ENCODE measurements at places on chromosomes 7 and 10.

GRCh38 chr10:63707254-63707910 is 186.2 kb downstream of the REEP3 start:
- peak; percentile 49 for DNase-seq

- peak; percentile 57 for DNase-seq
These were observed 12.7 kb upstream of the AKR1B10 start for GRCh38 chr7:134514663-134515062.

DNA sequence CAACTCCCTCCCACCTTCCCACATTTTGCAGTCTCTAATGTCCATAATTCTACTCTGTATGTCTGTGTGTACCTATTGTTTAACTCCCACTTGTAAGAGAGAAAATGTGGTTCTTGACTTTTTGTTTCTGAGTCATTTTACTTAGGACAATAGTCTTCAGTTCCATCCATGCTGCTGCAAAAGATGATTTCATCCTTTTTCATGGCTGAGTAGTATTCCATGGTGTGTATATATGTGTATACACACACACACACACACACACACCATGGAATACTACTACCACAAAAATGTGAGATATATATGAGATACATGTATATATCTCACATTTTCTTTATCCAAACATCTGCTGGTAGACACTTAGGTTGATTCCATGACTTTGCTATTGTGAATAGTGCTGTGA is 182.1 kb upstream of the GALNT17 start:
- no peak for DNase-seq

GRCh38 chr10:17588420-17588819 is 28.8 kb downstream of the HACD1 start:
- DNase-seq = no peak

DNA sequence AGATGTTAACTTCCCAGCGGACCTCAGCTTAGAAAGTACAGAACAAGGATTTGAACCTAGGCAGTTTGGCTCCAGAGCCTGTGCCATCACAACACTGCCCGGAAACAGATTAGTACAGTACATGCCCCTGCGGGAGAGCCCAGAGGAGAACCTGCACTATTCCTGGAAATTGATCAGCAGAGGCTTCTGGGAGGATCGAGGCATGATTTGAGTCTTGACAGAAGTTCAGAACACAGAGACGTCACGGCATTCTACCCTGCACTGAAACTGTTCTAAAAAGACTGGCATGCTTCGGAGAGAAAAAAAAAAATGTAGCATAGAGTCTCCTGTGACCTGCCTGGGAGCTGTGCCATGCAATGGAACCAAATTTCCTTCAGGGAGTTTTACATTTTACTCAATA is 9.2 kb upstream of the IL6 start:
- DNase-seq = no peak

- DNase-seq = no peak
These were observed 939.7 kb downstream of the KCNMA1 start for GRCh38 chr10:76697923-76698322.

DNA sequence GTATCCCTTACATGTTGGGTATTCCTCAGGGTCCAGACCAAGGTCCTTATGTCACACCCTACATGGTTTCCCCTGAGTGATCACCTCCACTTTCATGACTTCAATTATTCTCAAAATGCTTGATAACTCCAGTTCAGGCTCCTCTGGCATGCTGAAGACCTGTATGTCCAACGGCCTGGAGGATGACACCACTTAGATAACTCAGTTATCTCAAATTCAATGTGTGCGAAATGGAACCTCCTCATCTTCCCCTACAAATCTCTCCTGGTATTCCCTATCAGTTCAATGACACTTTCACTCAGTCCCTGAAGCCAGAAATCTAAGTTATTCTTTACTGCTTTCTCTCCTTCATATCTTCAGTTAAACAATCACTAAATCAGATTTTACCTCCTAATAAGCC is 8.7 kb upstream of the LUC7L2 start:
- DNase-seq = no peak

DNA sequence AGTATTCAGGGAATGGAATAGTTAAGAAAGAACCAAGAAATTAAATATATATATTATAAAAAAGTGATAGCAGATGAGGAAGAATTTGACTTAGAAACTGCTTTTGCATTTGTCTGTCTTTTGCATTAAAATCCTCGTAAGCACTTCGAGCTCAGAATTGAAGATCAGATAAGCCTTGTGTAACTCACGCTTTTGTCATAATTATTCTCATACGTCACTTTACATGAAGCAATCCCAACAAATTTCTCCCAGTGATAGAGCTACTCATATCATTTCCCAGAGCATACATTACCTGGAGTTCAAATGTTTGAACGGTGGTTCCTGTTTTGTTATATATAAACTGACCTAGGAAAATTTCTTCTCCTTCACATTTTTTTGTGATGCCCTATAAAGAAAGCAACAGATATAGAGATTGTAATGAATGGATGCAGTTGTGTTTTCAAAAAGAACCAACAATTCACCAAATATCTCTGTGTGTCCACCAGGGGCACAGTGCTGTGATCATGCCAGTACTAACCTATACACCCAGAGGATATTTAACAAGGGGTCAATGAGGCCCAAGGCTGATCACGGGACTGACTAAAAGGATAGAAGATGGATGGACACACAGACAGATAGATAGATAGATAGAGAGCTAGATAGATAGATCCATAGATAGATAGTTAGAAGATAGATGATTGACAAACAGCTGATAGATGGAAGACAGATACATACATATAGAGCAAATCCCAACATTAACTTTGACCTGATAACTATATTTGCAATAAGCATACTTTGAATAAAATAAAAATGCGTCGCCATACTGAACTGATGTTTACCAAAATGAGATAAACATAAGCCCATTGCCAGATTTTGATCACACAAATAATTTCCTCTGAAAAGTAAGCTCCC is 9.3 kb upstream of the HUS1 start:
- no peak for DNase-seq

DNA sequence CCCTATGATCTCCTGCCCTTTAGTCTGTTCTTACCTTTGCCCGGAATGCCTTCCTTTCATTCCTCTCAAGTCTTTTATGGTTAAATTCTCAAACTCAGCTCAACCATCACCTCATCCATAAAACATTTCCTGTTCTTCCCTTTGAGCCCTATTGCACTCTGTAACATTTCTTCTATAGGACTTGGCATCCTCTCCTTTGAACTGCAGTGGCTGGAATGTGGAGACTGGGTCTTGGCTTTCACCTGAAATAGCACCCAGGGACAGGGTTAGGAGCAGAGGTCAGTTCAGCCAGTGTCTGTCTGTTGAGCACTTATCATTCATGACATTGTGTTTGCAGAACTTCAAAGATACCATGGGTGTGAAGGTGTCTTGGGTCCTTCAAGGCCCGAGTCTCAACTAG is 7.2 kb downstream of the NFE2L3 start:
- no peak for DNase-seq

DNA sequence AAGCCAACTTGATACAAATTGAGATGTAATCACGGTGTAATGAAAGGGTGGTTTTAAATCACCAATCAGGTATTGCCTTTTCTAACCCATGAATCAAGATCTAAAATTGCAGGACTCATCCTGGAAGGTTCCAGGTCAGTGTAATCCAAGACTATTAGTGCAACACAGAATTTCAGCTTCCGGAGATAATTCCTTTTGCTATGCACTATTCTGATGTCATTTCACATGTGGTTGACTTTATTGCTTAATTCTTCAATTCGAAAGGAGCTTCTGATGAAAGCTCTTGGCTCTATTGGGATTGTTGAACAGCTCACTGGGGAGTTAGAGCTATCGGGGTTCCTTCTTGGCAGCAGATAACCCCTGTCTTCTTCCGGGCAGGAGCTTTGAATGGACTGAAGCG is 147.4 kb upstream of the INSYN2A start:
- no peak for DNase-seq

DNA sequence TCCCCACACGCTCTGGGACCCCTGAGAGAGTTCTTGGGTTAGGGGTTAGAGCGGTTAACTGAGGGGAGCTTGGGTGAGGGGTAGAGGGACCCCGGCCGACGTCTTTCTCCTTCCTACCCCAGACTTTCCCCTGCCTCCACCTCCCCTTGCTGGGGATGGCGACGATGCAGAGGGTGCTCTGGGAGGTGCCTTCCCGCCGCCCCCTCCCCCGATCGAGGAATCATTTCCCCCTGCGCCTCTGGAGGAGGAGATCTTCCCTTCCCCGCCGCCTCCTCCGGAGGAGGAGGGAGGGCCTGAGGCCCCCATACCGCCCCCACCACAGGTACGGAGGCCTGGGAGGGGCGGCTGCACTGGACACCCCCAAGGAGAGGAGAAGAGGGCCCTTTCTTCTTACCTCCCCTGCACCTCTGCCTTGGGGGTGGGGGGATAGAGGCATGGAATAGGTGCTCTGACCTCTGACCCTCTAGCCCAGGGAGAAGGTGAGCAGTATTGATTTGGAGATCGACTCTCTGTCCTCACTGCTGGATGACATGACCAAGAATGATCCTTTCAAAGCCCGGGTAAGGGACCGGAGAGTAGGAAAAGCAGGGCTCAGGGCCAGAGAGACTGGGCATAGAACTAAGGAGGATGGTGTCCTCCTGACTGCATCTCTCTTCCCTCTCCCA is 1.1 kb downstream of the ZYX start:
- no peak for DNase-seq

DNA sequence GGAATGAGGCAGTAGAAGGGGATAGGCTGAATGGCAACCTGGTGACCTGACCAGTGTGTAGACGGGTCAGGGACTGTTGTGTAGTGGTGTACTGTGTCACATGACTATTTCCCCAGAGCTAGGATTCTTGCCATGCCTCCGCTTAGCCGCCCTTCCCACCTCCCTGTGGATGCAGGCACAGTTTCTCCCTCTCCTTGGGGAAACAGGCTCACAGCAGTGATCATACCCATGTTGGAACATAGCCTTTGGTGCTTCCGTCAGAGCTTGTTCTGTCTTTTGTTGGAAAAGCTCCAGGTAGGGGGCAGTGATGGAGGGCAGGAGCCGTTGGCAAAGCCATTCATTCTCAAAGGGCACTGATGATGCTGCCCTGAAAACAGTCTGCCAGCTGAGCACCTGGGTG is 44.3 kb downstream of the OGDH start:
- no peak for DNase-seq

DNA sequence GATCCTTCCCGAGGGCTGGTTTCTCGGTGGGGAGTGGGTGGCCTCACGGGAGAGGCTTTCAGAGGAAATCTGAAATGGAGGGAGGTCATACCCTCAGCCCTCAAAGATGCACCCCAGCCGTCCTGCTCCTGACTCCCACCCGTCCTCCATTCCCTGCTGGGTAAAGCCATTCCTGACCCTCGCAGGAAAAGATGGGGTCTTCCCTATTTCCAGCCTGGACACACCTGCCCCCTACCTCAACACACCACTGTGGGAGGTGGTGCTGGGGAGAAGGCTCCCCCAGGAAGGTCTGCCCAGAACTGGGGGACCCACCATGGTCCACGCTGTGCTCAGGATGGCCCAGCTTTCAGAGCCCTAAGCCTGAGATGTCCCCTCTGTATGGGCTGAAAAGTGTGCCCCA is 86.9 kb downstream of the CHST15 start:
- no peak for DNase-seq

DNA sequence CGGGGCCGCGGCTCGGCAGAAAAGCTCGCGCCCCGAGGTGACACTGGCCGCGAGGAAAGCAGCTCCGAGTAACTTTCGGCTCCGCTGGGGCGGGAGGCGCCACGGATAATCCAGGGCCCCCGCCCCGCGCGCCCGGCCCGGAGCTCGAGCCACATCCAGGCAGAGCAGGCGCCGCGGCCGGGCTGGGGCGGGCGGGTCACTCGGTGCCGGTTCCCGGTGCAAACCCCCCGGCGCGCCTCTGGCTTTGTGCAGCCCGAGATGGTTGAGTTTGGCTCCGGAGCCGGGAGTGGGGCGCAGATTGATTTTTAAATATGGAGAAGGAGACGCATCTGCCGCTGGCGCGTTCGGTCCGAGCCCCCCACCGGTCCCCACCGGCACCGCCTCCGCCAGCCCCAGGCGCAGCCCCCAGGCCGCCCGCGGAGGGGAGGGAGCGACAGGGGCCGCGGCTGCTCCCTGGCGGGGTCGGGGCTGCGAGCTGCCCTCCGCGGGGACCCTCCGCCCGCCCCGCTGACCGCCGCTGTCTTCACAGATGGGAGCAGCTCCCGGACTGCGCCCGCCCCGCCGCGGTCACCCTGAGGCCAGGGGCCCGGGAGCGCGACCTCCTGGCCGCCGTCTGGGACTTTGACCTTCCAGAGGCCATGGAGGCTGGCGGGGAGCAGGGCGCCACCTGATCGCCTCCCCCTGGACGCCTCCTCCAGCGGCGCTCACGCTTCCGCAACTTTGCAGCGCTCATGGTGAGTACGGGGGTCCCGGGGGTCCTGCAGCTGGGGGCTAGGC is 643 bp downstream of the ADGRA1 start:
- no peak for DNase-seq

- no peak for DNase-seq
These were observed 276.1 kb downstream of the DNAJB6 start for GRCh38 chr7:157612664-157613561.

- DNase-seq = peak; percentile 5
These were observed 6.9 kb upstream of the AOC1 start for GRCh38 chr7:150845421-150845861.

- DNase-seq = no peak
These were observed 102.8 kb upstream of the THSD7A start for GRCh38 chr7:11934796-11935195.

- no peak for DNase-seq
These were observed 338.0 kb upstream of the KIAA1217 start for GRCh38 chr10:23870651-23871610.

DNA sequence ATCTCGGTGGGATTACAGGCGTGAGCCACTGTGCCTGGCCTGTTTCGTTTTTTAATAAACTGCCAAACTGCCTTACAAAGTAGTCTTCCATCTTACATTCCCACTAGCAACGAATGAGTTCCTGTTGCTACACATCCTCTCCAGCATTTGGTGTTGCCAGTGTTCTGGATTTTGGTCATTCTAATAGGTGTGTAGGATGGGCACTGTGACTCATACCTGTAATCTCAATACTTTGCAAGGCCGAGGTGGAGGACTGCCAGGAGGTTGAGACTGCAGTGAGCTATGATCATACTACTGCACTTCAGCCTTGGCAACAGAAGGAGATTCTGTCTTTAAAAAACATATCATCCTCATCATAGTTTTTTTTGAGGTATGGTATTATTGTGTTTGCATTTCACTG is 21.4 kb upstream of the RSBN1L start:
- no peak for DNase-seq

DNA sequence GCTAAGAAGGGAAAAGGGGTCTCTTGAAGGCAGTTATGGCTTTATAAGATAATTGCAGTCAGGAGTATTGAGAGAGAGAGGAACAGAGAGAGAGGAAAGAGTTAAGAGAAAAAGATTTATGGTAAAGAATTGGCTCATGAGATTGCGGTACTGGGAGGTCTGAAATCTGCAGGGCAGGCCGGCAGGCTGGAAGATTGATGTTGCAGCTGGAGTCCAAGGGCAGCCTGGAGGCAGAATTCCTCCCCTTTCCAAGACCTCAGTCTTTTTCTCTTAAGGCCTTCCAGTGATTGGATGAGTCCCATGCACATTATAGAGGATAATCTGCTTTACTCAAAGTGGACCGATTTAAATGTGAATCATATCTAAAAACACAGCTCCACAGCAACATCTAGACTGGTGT is 68.4 kb downstream of the HACD1 start:
- DNase-seq = no peak

GRCh38 chr7:70743531-70744325 is 388.2 kb upstream of the GALNT17 start:
- DNase-seq = no peak

Measured in putamen (tissue), 1 donor.